ENCODE measurements at places on chromosomes 7 and 10.

GRCh38 chr10:25257646-25258045 is 82.8 kb downstream of the GPR158 start:
- no peak for DNase-seq

DNA sequence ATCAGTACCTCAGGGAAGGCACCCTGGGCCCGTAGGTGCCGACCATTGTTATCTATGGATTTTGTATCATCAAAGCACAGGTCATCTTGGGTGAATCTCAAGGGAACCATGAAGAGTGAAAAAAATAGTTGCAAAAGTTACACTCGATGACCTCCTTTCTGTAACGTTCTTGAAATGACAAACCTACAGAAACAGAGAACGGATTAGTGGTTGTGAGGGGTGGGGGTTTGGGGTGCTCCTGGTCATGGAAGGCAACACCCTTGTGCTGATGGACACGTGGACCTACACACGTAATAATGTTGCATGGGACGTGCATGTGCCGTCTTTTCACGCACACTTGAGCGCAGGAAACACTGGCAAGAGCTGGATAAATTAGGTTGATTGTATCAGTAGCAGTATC is 655.9 kb downstream of the SDK1 start:
- no peak for DNase-seq

DNA sequence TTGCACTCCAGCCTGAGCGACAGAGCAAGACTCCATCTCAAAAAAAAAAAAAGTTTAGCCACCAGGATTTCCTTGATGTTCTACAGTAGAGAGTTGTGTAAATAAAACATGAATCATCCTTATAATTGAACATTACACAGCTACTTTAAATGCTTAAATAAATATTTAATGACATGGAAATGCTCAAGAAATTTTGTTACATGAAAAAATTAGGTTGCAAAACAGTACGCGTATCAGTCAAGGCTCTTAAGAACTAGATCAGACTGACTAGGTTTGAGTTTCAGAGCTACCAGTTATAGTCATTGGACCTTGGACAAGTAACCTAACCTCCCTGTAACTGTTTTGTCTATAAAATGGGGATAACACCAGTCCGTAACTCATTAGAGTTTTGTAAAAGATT is 38.7 kb upstream of the GSAP start:
- DNase-seq: no peak

GRCh38 chr10:121927318-121927840 is 452 bp downstream of the ATE1 start:
- peak; percentile 40 for DNase-seq

DNA sequence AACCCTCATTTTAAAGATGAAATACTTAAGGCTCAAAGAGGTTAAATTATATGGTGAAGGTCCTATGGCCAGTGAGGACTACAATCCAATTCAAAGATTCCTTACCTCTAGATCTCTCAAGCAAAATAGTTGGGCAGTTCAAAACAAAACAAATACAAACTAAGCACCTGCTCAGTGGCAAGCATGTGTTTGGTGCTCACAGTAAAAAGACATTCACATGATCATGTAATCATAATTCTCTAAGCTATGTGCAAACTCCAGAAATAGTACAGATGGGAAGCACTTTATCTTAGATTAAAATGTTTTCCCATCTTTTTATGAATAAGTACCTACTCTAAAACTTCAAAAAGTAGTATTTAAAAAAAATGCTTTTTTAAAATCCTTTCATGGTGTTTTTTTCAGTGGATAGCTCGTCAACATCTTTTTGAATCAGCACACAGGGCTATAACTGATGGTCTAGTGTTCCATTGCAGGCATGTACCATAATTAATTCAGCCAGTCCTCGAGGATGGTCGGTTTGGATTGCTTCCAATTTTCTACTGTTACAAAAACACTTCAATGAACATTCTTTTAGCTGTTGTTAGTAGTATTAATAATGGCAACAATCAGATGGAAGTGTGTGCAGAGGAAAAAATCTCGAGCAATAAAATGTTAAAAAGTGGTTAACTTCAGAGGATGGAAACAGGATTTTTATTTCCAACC is 58.4 kb downstream of the CHCHD3 start:
- no peak for DNase-seq

DNA sequence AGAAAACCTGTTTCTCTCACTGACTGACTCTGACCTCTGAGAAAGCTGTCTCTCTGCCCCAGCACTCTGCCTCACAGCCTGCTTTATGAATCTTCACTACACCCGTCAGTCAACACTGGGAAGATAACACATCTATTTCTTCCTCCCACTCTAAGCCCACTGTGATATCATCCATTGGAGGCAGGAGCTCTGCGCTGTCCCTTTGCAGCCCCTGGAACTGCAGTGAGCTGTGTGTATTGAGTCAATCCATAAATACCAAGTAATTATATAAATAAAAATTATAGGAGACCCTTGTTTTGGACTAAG is 17.2 kb upstream of the FXYD4 start:
- DNase-seq: no peak

DNA sequence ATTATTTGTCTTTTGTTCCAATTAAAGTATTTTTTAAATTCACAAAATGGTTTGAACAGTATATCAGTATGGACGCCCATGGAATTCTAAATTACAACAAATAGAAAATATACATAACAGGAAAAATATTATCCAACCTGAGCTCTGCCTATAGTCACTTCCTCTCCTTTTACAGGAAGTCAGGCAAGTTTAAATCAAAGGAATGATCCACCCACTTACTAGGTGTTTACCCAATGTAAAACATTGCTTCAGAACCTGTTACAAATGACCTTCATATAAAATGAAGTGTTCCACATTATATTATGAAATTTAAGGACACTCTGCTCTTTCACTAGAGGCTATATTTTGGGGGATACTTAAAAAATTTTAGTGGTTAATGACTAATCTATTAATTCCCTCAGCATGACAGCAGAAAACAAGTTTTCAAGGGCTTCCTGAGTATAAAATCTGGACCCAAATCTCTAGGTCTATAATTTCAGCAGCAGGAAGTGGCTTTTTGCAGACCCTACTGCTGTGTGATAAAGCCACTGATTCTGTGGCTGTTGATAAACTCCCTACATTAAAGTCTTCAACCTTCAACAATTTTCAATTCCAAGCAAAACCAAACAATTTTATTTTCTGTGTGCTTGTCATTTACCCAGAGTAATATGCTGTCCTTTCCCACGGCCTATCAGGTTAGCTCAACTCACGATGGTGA is 722.6 kb downstream of the GATA3 start:
- no peak for DNase-seq

DNA sequence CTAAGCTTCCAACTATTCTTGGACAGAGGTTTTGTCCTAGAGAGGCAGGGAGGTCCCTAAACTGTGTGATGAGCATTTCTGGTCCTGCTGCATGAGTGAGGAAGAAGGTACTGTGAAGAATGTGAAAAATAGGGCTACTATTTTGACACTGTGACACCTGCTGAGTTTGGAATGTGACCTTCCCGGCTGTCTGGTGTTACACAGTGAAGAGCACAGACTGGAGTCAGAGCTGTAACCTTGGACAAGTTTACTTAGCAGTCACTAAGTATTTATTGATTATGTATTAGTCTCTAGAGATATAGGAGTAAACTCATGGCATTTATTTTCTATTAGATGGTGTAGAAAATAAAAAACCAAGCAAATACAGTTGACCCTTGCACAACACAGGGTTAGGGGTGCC is 12.3 kb downstream of the GOLGA7B start:
- DNase-seq: no peak

All from NCI-H460 (cell line).